ENCODE measurements at places on chromosomes 3 and 15.

GRCh38 chr15:74222240-74223119, 13.6 kb upstream of the CCDC33 start:
- DNase-seq = no peak

- DNase-seq = no peak
These were observed 7.2 kb downstream of the CHCHD6 start for GRCh38 chr3:126711121-126711760.

GRCh38 chr3:172357850-172358754, 90.2 kb downstream of the GHSR start:
- DNase-seq = no peak

- DNase-seq = no peak
These were observed 1279.5 kb downstream of the OTOL1 start for GRCh38 chr3:162776148-162776547.

DNA sequence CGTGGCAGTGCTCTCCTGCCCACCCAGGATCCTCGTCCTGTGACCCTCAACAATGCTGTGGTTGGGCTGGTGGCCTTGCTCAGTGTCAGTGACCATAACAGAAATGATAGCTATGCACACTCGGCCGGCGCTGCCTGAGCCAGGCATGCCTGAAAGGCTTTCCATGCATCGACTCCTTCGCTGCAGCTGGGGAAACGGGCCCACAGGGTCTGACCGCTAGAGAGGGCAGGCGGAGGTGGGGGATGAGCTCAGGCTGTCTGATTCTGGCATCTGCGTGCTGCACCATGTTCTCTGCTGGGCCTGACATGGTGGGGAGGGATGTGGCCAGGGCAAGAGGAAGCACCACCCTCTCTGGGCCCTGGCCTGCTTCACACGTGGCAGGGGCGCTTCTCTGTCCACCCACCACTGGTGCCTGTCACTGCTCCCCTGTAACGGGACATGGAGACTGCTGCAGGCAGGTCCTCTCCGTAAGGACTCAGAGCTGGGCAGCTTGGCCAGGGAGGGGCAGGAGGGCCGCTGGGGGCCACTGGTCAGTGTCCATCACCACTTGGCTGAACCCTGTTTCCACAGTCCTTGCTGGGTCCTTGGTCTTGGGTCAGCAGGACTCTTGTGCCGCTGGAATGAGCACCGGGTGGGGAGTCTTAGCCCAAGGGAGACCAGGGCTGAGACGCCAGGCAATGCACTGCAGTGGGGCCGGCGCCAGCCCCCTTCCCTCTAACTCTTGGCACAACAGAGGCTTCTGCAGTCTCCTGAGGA, 64.1 kb upstream of the RPL32 start:
- no peak for DNase-seq
